ENCODE measurements at places on chromosomes 13 and 19.

- no peak for DNase-seq
These were observed 63.9 kb upstream of the ARHGEF7 start for GRCh38 chr13:111051041-111051725.

GRCh38 chr19:12111176-12111575, 29.0 kb downstream of the ZNF20 start:
- DNase-seq: no peak

GRCh38 chr13:43094901-43095300, 71.5 kb downstream of the DNAJC15 start:
- no peak for DNase-seq

- no peak for DNase-seq
These were observed 3.0 kb upstream of the ZNF444 start for GRCh38 chr19:56138069-56138468.

- DNase-seq: peak; percentile 43
These were observed at the start of gene CLIP3 for GRCh38 chr19:36032251-36033104. Gene CLIP3 (minus strand): TSS chr19:36032873. CDS start chr19:36032357, 516 bp downstream.

GRCh38 chr13:22214184-22214583, 543.3 kb downstream of the FGF9 start:
- DNase-seq: no peak

DNA sequence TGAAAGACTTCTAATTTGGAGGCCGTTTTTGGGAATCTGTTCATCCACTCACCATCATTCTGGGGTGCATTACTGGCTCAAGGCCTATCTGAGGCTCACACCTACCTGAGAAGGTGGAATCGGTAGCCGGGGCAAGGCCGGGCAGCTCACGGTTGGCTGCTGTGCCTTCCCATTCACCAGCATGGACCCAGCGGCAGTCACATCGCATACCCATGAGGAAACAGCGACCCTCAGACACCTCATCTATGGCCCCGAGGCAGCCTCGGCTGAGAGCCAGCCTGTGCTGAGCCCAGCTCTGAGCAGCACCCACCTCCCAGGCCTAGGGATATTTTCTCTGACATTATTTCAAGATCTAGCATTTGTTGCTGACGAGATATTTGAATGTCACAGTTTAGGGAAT, 130.5 kb downstream of the ATP11A start:
- no peak for DNase-seq

DNA sequence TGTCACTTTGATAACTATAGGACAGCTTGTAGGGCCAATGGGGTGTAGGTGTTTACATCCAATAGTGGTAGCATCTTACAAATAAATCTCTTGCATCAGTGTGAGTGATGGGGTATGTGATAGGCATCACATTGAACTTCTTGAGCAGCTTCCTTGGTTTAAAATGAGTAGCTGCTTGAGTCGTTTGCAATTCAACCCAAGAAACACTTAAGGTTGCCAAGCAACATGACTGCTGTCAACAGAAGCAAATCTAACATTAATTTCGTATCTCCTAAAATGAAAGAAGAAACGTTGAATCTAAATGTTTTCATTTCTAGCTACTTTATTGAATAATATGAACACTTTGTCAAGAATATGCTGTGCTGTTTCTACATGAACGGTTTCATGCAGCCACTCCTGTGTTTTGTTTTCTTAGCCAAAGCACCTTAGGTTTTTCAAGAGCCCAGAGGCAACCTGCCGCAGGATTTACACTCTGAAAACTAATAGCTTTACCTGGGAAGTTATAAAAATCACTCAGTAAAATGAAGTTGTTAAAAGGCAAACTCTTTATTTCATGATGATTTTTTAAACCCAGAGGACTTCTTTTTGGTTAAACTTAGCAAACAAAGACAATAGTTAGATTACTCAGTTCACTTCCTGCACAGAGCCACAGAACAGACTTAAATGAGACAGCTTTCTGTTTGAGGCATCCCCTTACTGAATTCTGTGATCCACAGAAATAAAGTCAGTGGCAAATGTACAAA, 305.2 kb downstream of the MTUS2 start:
- DNase-seq: no peak

- DNase-seq: no peak
These were observed 115.4 kb upstream of the TMTC4 start for GRCh38 chr13:100789968-100790367.

DNA sequence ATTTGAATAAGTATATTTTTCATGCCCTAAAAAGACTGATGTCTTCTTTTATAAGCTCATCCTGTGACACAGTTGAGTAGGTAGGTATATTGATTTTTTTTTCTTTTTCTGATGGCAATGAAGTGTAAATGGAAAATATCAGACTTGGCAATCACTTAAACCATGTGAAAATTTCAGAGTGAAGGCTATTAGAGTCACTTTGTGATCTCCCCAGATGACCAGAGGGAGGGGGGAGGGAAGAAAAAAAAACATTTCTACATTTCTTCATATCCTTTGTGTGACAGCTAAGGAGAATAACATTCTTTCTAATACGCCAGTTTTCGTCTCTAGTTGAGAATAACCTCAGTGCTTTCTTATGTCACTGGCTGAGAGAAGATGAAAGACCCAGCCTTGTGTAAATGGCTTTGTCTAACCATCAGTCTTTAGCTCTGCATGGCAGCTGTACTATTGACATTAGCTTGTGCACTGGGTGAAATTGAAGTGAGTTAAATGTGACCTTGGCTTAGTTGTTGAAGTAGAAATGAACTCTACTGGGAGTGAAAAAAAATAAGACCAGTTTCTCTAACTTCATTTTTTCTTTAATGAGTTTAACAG, 332.1 kb upstream of the DACH1 start:
- DNase-seq: no peak

GRCh38 chr13:37618554-37618953, 20.0 kb upstream of the POSTN start:
- no peak for DNase-seq

- no peak for DNase-seq
These were observed 589.9 kb downstream of the TBC1D4 start for GRCh38 chr13:74892096-74892495.

GRCh38 chr13:31859571-31859970, 120.2 kb downstream of the RXFP2 start:
- no peak for DNase-seq

- DNase-seq: no peak
These were observed 509.5 kb downstream of the GPC6 start for GRCh38 chr13:93736081-93736480.

- no peak for DNase-seq
These were observed 22.2 kb downstream of the PCID2 start for GRCh38 chr13:113186061-113186900.

DNA sequence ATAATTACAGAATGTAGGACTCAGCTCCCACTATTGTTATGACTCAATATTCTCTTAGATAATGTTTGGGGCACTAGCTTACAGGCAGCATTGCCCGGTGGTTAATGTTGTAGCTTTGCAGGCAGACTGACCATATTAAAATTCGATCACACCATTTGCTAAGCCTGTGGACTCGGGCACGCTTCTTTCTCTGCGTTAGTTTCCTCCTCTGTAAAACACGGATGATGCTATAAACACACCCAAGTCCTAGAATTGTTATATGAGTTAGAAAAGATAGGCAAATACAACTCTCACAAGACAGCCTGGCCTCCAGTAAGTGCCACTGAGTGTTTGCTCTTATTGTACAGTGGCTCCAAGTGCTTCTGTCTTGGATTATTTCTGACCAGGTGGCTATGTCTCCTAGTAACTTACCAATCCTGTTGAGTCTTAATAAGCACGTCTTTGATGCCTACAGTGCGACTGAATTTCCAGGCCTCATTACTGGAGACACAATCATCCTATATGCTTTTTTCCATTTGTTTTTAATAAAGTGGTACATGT, 50.0 kb upstream of the ALOX5AP start:
- DNase-seq: no peak

GRCh38 chr13:40539576-40540327, 126.7 kb downstream of the FOXO1 start:
- DNase-seq: no peak

DNA sequence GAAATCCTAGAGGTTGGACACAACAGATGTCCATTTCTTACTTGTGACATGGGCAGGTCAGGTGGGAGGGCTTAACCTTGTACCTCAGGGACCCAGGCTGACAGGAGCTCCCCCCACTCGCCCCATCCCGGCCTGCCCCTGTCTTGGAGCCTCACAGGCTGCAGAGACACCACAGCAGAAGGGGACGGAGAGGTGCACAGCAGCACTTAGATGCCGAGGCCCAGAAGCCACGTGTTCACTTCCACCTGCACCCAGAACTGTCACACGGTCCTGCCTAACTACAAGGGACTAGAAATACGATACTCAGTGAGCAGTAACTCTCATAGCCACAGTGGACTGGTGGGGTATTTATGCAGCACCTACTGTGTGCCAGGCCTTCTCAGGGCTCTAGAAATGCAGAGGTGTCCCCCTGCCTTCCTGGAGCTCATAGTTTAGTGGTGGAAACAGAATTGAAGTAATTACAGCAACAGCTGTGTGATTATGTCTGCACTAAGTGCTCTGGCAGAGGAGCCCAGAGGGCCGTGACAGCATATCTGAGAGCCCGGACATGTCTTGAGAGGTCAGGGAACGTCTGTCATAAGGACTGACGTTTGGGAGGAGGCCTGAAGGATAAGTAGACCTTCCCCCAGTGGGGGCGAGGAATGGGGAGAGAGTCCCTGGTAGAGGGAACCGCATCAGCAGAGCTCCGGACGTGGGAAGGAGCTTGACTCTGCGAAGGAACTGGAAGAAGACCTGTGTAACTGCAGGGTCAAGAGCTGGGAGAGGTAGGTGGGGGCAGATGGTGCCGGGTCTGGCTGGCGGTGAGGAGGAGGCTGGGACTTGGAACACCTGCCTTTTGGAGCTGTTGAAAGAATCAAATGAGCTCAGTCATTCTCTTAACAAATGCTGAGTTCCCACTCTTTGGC, 130.0 kb downstream of the SIPA1L3 start:
- DNase-seq: no peak

DNA sequence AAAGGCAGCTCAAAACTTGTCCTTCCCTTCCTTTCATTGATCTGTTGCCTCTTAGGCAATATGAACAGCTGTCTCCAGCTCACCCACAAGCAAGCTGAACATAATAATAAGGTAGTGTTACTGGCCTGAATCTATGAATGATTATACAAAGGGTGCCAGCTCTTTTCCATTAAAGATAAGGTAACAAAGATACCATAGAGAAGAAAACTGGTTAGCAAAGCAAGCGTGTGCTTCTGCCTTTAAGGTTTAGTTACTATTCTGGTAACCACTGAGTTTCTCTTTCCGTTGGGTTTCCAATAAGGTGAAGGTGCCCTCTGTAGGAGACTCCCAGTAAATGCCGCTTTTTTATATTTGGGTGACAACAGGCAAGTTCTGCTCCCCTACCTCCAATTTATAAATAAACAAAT, 12.1 kb upstream of the DACH1 start:
- no peak for DNase-seq

GRCh38 chr13:103100830-103101229, 34.6 kb upstream of the SLC10A2 start:
- no peak for DNase-seq

DNA sequence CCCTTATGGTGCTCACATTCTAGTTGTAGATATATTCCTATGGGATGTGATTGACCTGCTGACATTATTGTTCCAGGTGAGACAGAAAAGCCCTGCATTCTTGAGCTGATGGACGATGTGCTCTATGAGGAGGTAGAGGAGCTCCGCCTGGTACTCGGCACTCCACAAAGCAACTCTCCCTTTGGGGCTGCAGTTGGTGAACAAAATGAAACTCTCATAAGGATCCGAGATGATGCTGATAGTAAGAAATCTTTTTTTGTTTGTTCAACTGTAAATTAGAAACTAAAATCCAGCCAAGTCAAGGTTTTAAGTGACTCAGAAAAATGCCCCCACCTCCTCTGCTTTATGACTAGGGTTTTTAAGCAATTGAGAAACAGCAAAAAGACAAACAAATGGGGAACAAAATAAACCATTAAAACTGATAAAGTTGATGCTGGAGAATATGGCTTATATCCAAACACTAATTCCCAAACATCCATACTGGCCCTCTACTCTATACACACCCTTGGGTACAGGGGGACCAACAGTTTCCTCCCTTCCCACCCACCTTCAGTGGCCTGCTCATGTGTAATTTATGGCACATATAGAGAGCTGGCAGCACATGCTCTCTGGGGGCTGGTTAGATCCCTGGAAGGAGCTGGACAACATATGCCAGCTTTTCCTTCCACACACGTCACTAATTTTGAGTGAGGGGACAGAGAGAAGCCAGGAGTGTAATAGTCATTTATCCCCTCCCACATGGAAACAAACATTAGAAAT, 139.6 kb downstream of the STOML3 start:
- DNase-seq: no peak

DNA sequence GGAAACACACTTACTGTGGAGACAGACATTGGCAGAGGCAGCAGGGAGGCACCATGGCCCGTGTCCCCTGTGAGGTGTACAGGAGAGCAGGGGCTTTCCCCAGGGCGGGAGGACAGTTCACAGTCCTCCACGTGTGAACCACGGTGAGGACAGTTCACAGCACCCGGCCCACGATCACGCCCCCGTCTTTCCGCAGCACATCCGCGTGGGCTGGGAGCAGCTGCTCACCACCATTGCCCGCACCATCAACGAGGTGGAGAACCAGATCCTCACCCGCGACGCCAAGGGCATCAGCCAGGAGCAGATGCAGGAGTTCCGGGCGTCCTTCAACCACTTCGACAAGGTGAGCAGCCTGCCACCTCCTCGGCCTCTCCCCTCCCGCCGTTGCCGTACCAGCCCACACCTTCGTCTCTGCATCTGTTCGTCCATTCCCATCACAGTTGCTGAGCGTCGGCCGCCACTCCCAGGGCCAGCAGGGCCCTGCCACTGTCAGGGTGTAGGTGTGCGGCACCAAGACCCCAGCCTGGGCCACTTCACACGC, 17.4 kb downstream of the CAPN12 start:
- DNase-seq: no peak

DNA sequence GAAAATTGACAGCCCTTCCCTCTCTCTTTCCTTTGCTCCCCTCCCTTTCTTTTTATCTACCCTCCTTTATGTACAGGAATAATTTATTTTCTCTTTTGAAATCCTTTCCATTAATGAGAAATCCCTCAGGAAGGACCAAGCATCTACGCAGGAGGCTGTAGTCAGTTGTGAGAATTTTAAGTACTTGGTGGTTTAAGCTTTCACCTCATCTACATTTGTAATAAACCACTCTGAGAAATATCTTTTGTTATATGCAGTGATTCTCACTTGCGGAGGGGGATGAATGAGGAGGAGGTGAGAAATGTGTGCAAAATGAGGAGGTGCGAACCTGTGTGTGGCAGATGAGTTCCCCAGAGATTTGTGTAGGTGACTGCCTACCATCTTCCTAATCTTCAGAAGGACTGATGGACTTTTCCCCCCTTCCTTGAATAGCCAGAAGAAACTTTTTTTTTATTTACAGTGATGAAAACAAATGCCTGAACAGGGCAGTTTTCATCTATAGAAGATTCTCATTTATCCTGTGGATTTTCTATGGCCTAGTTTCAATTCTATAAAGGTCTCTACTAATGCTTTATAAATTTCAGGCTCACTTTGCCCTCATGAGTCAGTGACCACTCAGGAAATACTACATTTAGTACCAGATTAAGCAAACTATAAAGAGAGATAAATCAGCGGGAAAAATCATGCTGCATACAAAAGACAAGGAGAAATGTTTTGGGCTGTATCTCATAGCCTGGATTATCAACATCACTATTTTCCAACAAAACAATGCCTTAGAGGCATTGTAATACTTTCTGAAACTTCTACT, 118.3 kb downstream of the LHFPL6 start:
- no peak for DNase-seq

- peak; percentile 34 for DNase-seq
These were observed 9.9 kb upstream of the FPR3 start for GRCh38 chr19:51784922-51785690.

All from activated T-cell treated with anti-CD3 and anti-CD28 coated beads for 48 hours (primary cell).